LoVo (cell line): ENCODE measurements at places on chromosomes 5 and 9.

DNA sequence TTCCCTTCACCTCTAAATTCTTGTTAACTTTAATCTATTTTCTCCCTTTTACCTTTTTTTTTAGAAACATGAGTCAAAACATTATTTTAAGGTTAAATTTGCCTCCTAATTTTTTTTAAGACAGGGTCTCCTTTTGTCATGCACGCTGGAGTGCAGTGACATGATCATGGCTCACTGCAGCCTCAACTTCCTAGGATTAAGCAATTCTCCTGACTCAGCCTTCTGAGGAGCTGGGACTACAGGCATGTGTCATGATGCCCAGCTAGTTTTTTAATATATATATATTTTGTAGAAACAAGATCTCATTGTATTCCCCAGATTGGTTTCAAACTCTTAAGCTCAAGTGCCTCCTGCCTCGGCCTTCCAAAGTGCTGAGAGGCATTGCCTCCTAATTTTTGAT is 424.7 kb upstream of the FAM174A start:
- no peak for DNase-seq

DNA sequence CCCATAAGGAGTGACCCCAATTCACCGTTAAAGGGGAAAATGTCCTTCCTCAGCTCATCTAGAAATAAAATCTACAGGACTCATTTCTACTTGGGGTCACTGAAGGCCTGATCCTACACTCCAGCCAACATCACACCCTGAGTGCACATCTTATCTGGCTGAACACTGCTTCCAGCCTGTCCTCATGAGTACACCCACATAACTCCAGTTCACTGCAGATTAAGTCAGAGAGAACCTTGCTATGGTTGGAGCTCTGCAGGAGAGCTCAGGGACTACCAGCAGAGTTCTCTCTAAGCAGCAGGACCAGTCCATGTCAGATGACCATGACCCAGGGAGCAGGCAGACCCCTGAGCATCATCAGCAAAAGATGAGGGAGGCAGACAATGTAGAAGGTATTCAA is 126.9 kb upstream of the MAP3K1 start:
- DNase-seq, result no peak

DNA sequence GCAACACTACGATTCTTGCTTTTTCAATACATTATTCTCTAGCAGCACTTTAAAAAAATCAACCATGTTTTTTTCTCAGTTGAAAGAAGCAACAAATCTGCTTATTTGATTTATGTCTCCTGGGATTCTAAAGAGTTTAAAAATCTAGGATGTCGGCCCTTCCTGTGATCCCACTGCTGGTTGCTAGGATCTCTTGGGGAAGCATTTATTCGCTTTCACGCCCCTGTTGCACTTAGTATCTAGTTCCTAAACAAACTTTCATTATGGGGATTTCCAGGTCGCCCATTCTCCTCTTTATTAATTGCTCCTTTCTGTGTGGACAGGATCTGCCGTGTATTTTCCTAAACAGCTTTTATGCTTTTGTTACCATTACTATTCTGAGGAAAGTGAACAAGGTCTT is 313.5 kb downstream of the AGTPBP1 start:
- no peak for DNase-seq

DNA sequence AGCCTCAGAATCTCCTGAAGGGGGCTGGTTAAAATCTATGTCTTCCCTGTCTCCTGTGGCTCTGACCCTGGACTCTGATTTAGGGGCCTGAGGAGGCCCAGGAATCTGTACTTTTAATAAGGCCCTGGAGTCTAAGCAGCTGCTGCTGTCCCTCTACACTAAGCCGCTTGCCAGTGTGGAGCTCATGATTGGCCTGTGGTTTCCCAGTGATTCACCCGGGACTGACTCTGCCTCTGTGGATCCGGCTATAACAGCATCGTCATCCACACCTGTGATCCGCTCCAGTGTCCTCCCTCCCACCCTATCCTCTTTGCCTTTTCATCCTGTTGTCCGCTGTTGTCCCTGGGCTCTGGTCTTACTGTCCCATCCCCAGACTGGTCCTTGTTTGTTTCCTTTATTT is 3.7 kb downstream of the SLC31A2 start:
- DNase-seq, result no peak

GRCh38 chr5:84379749-84380148 is 4.9 kb downstream of the EDIL3 start:
- DNase-seq, result no peak

- no peak for DNase-seq
Measured at GRCh38 chr5:68522863-68523262, 307.3 kb downstream of the PIK3R1 start.

DNA sequence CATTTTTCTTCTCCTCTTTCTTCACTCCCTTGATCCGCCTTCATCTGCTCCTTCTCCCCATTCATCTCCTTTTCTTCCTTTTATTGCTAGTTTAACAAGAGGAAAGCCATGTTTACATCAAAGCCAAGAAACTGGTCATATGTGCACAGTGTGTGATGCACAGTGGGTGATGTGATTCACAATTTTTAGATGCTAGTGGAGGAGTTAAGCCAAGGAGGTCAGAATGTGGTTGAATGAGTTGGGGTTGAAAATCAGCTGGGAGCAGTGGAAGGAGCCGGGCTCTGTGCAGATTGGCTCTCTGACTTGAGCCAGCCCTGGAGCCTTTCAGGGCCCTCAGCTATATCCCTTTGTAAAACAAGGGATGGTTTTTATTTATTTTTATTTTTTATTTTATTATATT is 7.3 kb downstream of the ACER2 start:
- DNase-seq, result no peak

- no peak for DNase-seq
Measured at GRCh38 chr9:33137781-33138264, 29.3 kb downstream of the B4GALT1 start.

DNA sequence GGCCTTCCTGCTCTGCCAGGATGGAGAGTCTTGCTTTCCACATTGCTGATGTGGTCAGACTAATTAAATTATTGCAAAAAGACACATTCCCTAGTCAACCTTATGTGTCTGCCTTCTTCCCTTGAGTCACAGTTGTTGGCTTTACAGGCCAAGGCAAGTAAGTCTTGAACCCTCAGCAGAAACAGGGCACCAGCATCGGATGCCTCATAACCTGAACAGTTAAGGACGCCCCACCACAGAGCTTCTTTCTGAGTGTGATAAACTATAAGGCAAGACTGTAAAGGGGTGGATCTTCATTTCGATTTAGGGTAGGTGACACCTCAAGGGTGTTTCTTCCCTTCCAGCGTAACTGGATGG is 670 bp upstream of the KIF2A start:
- no peak for DNase-seq

DNA sequence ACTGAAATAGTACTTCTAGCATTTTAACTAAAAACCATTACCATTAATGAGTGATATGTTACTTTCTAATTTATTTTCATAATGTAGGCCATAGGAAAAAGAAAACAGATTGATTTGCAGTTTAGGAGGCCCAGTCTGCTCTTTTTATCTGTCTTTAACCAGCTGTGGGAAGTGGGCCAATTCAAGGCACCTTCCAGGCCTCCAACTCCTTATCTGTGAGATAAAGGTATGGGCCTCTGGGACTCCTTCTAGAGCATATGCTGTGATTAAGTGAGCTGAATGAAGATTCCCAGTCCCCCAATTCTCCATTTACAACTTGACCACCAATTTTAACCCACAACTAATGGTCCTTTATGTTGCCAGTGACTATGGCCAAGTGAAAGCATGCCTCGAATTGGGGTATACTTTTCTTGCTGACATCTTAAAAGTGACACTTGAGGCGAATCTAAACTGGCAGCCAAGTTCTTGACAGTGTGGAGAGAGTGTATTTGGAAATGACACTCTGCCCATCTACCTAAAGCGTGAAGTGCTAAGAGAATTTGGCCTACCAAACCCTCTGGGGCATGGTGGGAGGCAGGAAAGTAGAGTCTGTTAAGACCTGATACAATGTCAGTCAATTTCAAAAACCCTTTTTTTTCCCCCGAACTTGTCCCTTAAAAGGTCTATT is 88.3 kb downstream of the PIK3R1 start:
- DNase-seq, result no peak

DNA sequence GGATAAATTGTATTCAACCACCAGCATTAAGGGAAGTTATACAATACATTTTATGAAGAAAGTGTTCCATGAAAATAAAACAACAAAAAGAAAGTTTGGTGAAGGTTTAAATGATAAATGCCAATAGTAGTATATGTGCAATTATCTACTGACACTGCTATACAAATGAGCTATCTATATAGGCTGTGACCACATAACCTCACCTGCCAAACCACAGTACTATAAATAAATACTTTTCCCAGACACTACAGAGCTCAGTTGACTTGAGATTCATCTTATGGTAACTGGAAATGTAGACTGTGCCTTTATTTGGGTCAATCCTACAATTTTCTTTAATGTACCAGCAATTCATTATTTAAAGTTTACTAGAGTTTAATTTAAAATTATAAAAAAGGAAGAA is 81.0 kb upstream of the CCDC152 start:
- no peak for DNase-seq

DNA sequence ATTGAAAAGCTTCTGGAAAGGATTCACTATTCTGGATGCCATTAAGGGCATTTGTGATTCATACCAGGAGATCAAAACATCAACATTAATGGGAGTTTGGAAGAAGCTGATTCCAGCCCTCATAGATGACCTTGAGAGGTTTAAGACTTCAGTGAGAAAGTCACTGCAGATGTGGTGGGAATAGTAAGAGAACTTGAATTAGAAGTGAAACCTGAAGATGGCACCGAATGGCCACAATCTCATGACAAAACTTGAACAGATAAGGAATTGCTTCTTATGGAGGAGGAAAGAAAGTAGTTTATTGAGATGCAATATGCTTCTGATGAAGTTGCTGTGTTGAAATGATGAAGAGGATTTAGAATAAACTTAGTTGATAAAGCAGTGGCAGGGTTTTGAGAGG is 254.6 kb upstream of the SLC24A2 start:
- DNase-seq, result no peak

DNA sequence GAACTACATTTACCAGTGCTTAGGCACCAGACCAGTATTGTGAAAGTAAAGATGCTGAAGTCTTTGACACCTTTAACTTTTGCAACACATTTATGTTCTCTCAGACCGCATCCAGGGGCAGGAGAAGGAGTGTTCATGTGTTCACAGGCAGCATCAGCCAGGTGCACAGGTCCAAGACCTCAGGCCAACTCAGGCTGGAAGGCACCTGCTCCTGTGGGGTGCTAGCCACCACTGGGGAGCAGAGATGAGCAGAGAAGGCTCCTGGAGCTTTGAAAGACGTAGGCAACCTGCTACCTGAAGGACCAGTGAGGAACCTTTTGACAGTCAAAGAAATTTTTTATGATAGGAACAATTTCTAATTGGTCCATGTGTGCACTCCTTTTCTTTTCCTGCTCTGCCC is 35.6 kb downstream of the DAPK1 start:
- no peak for DNase-seq
